ENCODE measurements at places on chromosomes 5 and 9.

GRCh38 chr9:128128836-128129590 is 1.5 kb upstream of the PTGES2 start:
- DNase-seq: no peak

DNA sequence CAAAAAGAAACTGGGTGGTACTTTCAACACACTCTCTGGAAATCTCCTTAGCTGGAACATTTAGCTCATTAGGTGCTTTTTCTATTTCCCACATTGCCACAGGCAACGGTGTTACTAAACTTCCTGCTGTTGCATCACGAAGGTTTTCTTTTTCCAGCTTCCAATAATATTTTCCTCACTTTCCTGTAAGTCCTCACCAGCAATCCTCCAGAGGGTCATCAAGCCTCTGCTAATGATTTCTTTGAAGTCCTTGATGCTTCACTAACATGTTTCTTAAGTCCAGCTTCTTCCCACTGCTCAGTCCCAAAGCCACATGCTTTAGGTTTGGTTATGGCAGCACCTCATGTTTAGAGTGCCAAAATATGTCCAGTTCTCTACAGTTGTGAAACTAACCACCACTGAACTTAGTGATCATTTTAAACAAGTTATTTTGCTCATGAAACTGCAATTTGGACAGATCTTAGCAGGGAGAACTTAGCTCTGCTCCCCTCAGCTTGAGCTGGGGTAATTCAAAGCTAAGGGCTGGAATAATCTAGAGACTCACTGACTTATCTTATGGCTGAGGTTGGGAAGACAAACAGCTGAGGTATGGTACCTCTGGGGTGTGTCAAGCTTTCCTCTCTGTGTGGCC is 39.9 kb upstream of the RETREG1 start:
- DNase-seq: no peak

GRCh38 chr9:111456529-111456928 is 27.7 kb downstream of the ECPAS start:
- DNase-seq: no peak

DNA sequence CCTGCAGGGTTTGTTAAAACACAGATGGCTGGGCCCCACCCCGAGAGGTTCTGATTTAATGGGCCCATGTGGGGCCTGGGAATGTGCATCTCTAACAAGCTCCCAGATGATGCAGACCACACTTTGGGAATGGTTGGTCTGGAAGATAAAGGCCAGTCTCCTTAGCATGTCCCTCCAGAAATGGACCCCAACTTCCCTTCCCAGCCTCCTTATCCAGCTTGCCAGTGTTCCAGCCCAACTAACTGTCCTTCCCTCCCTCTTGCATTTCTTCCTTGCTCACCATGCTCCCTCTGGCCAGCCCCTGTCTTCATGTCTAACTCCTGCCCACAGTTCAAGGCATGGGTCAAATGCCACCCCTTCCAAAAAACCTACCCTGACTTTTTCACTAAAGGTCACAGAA is 196.1 kb upstream of the TBC1D2 start:
- DNase-seq: no peak

DNA sequence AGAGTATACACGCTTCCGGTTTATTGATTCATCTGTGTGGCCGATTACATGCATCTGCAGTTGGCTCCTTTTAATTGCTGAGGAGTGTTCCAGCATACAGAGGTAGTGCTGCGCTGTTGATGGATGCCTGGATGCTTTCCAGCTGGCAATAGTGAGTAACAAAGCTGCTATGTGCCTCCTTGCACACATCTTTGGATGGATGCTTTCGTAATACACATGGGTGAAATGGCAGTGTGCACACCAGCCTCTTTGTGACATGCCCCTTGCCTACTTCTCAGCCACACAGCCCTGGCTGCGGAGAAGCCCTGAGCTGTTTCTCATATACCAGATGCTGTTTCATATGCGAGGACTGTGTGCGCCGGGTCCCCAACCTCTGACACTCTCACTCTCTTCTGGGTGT is 151.0 kb downstream of the GADD45G start:
- no peak for DNase-seq

DNA sequence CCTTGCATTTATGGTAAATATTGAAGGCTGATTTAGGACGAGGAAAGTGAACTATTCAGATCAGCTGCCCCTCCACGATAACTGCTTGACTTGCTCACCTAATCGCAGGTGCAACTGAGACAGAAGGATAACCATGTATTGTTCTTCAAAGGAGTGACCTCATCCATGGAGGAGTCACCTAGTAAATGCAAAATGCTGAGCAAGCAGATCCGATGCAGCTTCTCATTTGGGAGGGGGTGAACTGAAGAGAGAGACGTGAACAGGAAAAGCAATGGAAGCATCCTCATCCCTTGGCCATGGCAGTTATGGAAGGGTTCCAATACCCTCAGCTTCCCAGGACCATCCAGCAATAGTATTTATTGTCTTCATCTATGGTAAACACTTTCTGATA is 47.5 kb downstream of the RASGRF2 start:
- no peak for DNase-seq

DNA sequence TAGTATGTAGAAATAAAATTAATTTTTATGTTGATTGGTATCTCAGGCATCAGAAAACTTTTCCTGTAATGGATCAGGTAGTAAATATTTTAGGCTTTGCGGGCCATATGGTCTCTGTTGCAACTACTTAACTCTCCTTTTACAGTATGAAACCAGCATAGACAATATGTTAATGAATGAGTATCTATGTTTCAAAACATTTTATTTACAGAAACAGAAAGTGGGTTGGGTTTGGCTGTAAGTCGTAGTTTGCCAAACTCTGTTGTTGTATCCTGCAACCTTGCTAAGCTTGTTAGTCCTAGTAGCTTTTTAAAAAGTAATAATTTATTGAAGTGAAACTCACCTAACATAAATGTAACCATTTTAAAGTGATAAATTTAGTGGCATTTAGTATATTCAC is 132.1 kb downstream of the NR3C1 start:
- DNase-seq: no peak

All from stimulated activated CD4-positive, alpha-beta T cell treated with anti-CD3 and anti-CD28 coated beads, Interleukin-12 subunit alpha, Interleukin-12 subunit beta, amount 100 ng/mL, for 48 hours (primary cell).